Activated naive CD8-positive, alpha-beta T cell treated with anti-CD3 and anti-CD28 coated beads, Interleukin-2, amount 50 U/mL, for 24 hours (primary cell): ENCODE measurements at places on chromosomes 16 and 17.

GRCh38 chr16:61681124-61681523 lies 355.1 kb downstream of the CDH8 start:
- no peak for DNase-seq

GRCh38 chr17:54505404-54505803 lies 395.2 kb upstream of the TOM1L1 start:
- DNase-seq = no peak

DNA sequence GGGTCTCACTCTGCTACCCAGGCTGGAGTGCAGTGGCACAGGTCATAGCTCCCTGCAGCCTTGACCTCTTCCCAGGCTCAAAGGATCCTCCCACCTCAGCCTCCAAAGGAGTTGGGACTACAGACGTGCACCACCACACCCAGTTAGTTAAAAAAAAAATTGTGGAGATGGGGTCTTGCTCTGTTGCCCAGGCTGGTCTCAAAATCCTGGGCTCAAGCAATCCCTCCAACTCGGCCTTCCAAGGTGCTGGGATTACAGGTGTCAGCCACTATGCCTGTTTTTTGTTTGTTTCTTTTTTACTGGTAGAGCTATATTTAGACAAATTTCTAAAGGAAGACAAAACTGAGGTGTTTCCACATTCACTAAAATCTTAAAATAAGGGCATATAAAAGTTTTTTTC lies 1.7 kb downstream of the CMTR2 start:
- no peak for DNase-seq

DNA sequence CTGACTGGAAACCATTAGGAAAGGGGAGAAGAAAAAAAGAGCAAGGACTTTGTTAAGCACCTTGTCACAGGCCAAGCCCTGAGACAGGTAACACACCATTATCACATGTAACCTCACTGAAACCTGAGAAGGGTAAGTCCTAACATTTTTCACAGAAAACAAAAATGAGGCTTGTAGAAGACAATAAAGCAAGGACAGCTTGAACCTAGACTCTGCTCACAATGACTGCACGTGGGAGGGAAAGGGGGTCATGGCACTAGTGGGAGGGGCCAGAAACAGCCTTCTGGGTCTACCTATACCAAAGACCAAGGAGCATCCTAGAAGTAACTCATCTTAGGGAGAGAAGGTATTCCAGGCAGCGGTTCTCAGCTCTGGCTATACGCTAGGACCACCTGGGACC lies 7.5 kb downstream of the TK2 start:
- DNase-seq = no peak

DNA sequence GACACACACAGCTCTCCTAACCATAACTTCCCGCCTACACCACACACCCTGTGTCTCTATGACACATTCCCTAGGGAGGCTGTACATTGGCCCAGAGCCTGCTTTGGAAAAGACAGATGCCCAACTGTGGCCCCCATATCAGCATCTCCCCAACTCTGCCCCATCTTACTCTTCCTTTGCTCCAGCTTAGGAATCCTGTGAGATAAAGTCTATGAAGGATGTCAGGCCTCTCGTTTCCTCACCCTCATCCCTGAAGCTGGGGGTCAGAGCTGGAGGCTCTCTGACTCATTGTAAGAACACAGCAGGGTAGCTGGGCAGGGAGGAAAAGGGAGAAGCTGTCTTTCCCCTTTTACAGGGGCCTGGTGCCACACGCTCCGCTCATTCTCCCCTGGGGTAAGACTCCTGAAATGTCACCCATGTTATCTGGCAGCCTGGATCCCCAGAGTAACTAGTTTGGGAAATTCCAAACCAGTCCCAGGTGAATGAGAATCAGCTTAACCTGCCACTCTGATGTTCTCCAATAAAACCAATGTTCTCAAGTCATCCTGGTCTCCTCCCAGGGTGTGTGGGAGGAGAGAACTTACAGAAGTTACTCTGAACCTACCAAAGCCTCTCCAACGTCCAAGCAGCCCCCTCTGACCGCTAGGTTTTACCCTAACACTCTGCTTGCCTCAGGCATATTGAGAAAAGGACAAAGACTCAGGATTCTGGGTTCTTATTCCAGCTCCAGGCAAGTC lies 2.8 kb downstream of the RAPGEFL1 start:
- DNase-seq = no peak

DNA sequence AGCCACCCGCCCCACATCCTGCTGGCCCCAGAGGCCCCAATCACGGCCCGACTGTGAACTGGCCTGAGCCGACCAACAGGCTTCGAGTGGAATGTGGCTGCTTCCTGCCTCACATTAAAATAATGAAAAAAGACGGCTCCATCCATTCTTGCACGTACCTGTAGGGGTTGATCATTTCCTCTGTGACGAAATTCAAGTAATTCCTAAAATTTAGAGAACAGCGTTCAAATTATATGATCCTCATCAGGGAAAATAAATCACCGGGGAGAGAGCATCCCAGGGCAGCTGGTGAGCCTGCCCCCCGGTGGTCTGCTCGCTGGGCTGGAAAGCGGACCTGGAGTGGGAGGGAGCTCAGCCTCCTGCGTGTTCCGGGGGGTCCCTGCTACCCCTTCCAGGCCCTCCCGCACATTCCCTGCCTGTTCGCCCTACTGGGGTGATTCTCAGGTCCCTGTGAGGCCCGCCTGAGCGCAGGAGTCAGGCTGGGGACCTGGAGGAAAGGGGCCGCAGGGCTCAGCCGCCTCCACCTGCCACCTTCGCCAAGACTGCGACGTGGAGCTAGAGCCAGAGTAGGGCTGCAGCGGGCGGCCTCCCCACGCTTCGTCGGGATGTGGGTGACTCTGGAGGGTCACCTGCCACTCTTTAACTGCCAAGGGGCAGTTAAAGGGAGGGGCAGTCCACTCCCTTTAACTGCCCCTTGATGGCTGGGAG lies 28.9 kb downstream of the SLC7A5 start:
- DNase-seq = no peak

- DNase-seq = no peak
Measured at GRCh38 chr17:31400481-31400950, 9.0 kb downstream of the RAB11FIP4 start.

DNA sequence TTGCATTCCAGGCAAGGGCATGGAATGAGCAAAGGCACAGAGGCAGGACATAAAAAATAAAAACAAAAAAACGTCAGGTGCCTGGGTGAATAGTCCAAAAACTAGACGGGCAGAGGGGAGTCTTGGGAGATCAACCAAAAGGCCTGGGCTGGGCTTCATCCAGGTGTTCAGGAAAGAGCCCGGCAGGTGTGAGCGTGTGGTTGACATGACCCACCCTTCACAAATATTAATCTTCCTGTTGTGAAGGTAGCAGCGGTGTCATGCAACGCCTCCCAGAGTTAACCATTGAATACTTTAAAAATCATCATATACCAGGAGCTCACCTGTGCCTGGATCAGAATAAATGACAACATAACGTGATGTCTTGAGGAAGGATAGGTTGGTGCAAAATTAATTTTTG lies 90.6 kb downstream of the USP22 start:
- no peak for DNase-seq

GRCh38 chr17:48542114-48542656 lies 2.7 kb downstream of the HOXB2 start:
- DNase-seq = peak; percentile 29

- DNase-seq = no peak
Measured at GRCh38 chr16:50338371-50339231, 30.2 kb downstream of the BRD7 start.

- DNase-seq = no peak
Measured at GRCh38 chr17:28747051-28747691, 3.4 kb downstream of the TRAF4 start.

DNA sequence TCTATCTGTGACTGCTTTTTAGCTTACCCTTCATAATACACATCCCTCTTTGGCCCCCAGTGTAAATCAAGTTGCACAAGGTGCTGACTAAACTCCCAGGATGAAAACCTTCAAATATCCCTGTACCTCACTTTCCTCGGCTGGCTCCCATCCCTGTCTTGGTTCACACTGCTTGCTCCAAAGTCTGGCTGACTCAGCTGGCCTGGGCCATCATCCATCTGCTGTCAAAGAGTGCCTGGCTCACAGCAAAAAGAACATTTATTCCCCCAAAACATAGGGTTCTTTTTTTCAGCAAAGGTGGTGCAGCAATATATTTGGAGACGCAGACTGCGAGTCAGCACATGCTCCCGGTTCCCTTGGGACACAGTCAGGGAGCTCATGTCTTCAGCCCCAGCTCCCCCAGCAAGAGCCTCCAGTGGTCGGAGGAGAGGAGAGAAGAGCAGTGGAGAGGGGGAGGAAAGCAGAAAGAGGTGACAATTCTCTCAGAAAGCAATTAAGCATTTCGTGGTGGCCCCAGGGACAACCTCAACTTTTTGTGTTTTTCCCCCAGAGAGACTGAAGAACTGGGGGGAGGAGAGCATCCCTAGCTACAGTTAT lies 26.1 kb downstream of the GPR142 start:
- no peak for DNase-seq

DNA sequence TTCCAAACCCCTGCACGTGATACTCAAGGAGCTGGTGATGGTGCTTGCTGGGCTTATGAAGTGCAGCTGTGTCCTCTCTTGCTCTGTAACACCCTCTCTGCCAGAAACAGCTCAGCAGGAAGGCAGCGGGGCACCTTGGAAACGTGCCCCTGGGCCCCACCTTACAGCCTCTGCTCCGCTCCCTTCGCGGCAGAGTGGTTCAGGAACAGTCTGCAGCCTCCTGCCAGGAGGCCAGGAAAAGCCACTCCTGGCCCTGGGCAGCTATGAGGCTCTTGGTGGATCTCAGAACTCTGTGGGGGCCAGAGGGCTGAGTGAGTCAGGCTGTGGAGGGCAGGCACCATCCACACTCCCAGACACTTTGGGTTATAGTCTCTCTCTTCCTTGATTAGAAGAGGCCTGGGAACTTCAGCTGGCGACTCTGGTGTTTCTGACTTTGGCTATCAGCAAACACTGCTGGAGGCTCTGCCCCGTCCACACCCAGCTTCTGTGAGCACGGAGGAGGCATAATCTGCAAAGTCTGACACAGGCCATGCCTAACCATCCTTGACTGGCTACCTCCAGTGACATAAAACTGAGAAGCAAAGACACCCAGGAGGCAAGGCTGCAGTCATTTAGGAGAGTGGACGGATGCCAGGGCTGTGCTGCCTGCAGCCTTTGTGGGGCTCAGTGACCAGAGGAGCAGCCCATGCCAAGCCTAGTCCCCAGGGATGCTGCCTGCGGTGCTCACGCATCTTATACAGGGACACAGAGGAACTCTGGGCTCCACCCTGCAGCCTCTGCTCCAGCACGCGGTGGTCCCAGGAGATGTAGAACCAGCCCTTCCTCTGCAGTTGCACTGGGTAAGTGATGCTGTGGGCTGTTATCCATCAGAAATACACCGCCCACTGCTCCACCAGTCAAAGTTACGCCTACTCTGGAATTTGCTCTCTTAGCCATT lies 65.3 kb downstream of the METRNL start:
- DNase-seq = no peak

GRCh38 chr16:84929421-84930297 lies 81.7 kb downstream of the ZDHHC7 start:
- DNase-seq = no peak

DNA sequence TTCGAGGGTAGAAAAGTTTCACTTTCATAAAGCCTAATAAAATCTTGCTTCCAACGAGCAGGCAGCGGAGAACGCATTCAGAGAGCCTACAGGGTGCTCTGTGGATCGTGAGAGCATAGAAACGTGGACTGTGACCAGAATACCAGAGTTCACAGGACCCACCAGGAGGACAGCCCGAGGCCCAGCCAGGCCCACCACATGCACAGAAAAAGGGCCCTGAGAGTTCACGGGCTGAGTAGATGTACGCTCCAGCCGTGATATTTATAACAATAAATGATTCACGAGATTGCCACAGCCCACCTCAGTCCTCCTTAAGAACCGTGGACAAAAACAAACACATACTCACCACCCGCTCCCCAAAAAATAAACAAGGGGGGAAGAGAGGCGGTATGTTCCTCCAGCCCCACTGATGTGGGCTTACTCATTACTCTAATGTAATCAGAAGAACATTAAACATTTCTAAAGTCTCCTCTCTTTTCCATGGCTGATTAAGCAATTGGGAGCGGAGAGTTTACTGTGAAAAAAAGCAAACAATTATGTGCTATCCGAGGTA lies 207.2 kb downstream of the C16orf78 start:
- no peak for DNase-seq

DNA sequence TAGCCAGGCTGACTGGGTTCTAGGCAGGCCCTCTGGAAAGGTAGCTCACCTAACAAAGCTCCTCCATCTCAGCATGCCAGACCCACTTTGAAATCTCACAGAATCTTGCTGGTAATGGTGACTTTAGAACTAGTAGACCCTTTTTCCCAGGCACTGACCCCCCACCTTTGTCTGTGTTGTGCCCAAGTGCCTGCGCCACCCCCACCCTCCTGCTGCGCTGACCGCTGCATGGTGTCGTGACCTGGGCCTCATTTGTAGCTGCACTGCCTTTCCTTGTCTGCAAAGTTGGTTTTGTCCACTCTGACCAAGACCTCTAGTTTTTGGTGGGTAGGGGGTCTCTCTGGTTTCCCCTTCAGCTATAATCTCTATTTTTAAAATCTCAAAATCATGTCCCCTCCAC lies 6.8 kb downstream of the ATXN1L start:
- no peak for DNase-seq
